ENCODE measurements at places on chromosomes 4 and X.

DNA sequence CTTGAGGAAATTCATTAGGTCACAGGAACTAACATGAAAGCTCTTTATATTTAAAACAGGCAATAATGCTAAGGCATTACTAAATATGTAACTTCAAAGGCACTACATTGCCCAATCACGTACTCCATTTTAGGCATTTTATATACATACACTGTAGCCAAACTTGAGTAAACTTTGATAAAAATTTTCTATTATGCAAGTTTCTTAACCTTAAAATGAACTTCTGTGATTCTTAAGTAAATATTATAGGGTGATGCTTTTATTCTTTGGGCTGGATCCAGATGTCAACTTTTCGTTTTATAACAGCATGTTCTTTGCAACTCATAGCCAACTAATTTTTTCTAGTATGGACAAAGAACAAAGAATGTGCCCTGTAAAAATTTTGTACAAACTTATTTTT lies 28.3 kb upstream of the MAP9 start:
- DNase-seq, result no peak

GRCh38 chr4:154230091-154230490 lies 261.5 kb downstream of the DCHS2 start:
- no peak for DNase-seq

DNA sequence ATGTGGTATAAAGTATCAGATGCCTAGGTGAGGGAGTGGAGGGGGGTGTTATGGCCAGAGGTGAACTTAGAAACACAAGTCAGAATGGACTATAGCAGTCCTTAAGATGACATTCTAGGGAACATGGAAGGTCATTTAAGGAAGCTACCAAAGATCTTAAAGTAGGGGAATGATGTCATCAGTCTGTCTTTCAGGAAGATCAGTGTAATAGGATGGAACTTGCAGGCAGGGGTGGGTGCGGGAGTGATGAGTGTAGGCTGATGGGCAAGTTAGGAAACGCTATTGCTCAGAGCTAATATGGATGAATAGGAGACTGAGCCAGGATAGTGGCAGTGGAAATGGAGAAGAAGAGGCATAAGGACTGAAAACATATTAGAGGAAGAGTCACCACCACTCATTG lies 27.5 kb upstream of the CWH43 start:
- no peak for DNase-seq

GRCh38 chrX:132614297-132614696 lies 125.5 kb upstream of the MBNL3 start:
- DNase-seq, result no peak

- no peak for DNase-seq
These were observed 85.9 kb downstream of the UNC5C start for GRCh38 chr4:95462921-95463320.

Measured in cerebellar nuclear complex (tissue), 1 donor.